Activated CD8-positive, alpha-beta memory T cell treated with anti-CD3 and anti-CD28 coated beads for 1 hour (primary cell): ENCODE measurements at places on chromosomes 7 and 10.

DNA sequence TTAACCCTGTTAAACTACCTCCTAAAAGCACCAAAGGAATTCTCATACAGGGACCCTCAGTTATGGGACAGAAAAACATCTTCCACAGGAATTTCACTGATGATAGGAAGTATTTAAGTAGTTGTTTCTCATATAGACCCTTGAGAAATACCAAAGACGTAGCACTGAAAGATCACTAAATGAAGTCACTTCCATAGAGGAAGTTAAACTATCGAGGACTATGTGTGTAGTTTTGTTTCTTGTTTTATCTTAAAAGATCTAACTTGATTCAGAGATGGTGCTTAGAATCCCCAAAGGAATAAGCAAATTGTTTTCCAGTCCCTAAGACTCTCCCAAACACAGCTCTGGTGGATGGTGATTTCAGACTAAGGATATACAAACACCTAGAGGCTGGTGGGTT is 94.8 kb upstream of the AFAP1L2 start:
- no peak for DNase-seq

DNA sequence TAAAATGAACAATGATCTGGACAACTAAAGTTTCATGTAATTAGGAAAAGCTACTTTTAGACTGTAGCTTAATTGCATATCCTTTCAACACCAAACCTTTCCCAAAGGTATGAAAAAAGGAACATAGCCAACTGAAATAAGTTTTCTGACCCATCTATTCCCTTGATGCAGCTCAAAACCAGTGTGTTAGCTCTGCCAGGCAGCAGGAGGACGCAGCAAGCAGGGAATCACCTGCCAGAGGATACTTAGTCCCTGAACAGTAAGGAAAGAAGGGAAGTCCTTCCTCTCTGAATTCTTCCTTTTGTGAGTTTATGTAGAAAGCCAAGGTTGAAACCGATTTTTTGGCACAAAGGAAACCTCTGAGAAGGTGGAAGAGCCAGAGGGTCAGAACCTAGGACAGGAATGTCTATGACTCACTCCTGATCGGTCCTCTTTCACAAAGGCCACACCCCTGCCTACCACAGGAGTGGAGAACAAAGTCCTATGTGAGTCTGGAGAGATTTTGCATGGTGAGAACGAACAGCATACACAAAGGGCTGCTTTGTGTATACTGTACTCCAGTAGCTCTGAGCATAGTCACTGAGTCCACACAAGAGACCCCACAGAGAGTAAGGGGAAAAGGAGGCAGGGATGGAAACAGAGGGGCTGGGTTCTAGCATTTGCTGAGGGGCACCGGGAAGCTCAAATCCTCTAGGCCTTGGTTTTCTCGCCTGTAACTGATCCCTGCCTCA is 68.8 kb upstream of the GSDME start:
- DNase-seq: no peak

- DNase-seq: no peak
Observed at GRCh38 chr7:17709599-17709998, 230.7 kb downstream of the SNX13 start.

DNA sequence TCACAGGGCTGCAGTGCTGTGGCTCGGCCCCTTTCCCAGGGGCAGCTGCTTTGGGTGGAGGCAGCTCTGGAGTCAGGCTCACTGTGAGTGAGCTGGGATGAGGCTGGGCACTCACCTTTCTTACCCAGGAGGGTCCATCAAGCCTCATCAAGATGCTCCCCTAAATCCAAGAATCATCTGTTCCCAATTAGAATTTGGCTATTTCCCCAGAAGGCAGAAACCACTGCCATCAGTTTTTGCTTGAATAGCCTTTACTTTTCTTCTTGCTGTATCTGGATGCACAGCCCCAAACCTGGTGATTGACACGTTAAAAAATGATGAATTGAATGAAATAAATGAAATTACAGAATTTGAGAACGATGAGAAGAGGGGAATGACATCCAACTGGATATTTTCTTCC is 74.3 kb upstream of the LYZL1 start:
- DNase-seq: no peak

DNA sequence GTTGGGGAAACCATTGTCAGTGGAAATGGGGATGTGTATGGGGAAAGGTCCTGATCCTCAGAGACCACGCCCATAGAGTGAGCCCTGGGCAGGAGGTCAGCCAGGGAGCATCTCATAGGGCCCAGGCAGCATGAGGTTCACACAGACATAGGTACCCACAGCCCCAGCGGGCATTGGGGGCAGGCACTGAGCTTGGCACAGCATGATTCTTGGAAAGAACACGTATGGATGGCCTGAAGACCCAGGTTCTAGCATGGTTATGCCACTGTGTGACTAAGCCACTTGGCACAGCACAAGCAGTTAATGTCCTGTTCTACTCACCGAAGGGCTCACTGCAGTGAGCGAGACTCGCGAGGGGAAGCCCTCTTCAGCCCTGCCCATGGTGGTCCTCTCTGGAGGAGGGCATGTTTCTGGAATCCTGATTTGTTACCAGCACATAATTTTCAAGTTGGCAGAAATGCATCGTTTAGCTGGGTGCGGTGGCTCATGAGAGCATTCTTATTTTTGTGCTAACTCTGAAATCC is 125.2 kb downstream of the UBE2H start:
- DNase-seq: no peak
